NCI-H1417 (cell line): ENCODE measurements at places on chromosomes 3 and 15.

DNA sequence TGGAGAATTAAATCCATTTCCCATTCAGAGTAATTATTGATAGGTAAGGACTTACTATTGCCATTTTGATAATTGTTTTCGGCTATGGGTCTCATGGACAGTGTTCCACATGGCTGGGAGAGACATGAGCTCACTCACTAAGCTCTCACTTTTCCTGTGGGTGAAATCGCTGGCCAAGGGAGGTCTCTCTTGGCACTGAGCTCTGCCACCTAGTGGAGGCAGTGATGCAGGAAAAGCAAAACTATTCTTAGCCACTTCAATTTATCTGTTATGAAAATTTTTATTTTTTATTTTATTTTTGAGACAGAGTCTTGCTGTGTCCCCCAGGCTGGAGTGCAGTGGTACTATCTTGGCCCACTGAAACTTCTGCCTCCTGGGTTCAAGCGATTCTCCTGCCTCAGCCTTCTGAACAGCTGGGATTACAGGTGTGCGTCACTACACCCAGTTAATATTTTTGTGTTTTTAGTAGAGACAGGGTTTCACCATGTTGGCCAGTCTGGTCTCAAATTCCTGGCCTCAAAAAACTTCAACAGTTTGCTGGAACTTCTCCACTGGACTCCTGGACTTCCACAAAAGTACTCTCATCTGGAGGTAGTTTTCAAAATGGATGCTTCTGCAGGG lies 4.7 kb upstream of the RNF13 start:
- DNase-seq, result peak; percentile 38

DNA sequence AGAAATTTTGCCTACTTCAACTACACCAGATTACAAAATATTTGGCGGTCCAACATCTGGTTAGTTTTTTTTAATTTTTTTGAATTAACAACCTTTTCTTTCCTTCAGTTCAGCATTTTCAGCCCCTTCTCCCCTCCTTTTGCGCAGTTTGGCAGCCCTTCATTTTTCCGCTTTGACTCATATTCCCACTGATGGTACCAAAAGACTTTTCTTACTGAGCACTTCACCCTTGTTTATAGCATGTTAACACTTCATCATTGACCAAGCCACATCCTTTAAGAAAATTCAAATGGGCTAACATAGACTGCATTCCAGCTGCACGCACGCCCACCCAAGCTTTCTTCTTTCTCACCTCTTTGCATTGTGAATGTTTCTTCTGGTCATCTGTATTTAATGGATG lies 49.7 kb downstream of the SEMA6D start:
- no peak for DNase-seq

DNA sequence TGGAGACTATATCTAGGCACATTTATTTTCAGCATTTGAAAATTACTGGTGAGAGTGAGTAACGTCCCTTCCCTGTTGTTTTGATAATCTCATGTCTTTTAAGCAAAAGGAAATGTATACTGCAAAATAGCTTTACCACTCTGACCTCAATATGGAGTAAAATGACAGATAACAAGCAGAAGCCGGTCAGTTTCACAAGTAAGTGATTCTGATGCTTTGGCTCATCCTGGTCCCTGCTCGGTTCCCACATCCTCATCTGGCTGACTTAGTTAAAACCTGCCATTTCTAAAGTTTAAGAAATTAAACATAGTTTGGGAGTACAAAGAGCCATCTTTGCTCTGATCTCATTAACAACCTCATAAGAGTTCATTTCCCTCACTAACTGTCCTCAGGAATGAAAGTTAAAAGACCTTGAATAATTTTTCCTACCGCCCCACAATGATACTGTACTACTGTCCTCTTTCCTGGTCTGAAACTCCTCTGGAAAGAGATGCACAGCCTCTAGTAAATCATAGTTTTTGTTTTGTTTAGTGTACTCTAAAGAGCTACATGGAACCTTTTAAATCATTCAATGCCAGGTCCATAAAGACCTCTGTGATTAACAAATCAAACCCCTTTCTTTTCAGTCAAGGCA lies 72.3 kb upstream of the ICE2 start:
- no peak for DNase-seq

GRCh38 chr3:39166134-39166710 lies 12.8 kb upstream of the CSRNP1 start:
- no peak for DNase-seq

DNA sequence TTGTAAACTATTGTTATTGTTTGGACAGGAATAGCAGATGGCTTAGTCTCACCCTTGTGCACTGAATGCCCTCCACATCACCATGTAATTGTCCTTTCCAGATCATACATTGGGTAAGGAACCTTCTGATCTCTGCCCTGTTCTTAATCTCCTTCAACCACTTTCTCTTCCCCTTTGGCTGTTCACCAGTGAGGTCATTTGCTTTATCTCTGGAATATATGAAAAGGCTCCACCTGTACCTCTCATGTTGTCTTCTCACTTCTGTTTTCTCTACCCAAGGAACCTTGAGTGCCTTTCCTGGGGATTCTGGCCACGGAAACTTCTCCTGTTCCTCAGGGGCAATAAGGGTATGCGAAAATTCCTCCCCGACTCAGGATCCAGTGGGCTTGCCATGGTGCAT lies 28.5 kb downstream of the MCTP2 start:
- no peak for DNase-seq

GRCh38 chr3:105139881-105140560 lies 226.7 kb upstream of the ALCAM start:
- no peak for DNase-seq

DNA sequence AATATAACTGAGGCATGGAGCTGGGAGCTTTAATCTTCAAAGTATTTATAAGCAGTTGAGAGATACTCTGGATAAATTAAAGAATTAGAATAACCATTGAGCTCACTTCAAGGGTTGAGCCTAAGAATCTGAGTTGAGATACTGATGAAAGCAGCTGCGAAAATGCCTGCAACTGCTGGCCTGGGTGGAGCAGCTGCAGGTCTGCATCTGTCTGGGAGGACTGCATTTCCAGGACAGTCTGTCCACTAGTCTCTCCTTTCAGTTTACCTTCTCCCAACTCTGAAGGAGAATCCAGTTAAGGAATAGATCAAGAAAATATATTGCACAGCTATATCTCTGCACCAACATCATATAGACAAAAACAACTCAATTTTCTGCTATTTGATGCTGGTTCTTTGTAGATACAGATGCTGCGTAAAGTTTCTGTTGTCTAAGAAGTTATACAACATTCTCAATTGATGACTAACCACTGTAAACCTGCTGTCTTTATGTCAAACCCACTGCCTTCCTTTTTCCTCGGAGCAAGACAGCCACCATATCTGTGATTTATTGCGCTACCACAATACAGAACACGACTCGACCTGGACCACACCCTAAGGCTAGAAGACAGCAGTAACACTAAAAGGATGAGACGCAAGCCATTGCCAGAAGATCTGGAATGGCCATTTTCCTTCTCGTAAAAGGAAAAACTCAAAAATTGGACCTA lies 245.1 kb downstream of the MAGI1 start:
- DNase-seq, result no peak

- no peak for DNase-seq
Measured at GRCh38 chr3:10437995-10438901, 67.1 kb downstream of the ATP2B2 start.

- DNase-seq, result no peak
Measured at GRCh38 chr3:6719999-6720398, 140.9 kb upstream of the GRM7 start.
